Peyer's patch (tissue), 4 donors: ENCODE measurements at places on chromosomes 5 and 9.

GRCh38 chr9:19922476-19923118 is 133.8 kb upstream of the SLC24A2 start:
- no peaks in the 10 kb centered on the region for H3K4me1 ChIP-seq
- no peaks in the 10 kb centered on the region for H3K27me3 ChIP-seq
- no peak overlapping the region for H3K27ac ChIP-seq
- no peaks in the 10 kb centered on the region for H3K36me3 ChIP-seq
- DNase-seq, result no peak
- H3K4me3 ChIP-seq, result no peak overlapping the region

- DNase-seq, result no peak
- H3K36me3 ChIP-seq, result no peaks in the 10 kb centered on the region
- no peak overlapping the region for H3K4me3 ChIP-seq
- H3K27ac ChIP-seq, result no peak overlapping the region
These were observed 7.3 kb downstream of the C9orf50 start for GRCh38 chr9:129613520-129614175.

GRCh38 chr9:111812337-111812736 is 17.6 kb upstream of the SHOC1 start:
- H3K27me3 ChIP-seq, result no peaks in the 10 kb centered on the region
- H3K4me3 ChIP-seq, result no peak overlapping the region
- H3K27ac ChIP-seq, result no peak overlapping the region

DNA sequence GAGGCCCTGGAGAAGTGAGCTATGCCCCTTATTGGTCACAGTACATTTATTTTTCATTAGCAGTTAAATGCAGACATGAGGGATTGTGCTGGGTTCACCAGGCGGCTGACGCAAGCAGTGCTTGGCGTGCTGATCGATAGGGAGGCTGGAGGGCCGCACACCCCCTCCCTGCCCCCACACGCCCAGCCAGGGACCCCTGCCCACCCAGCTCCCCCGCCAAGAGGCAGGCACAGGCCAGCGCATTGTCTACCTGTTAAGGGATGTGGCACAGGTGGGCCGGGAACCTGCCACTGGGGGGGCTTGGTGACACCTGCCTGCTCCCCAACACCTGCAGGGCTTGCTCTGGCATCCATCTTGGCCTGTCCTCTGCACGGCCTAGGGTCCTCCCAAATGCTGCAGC is 39.2 kb downstream of the HK3 start:
- H3K36me3 ChIP-seq, result no peaks in the 10 kb centered on the region
- no peak overlapping the region for H3K27ac ChIP-seq
- DNase-seq, result no peak
- H3K27me3 ChIP-seq, result peaks cover 6% of the 10 kb centered on the region

DNA sequence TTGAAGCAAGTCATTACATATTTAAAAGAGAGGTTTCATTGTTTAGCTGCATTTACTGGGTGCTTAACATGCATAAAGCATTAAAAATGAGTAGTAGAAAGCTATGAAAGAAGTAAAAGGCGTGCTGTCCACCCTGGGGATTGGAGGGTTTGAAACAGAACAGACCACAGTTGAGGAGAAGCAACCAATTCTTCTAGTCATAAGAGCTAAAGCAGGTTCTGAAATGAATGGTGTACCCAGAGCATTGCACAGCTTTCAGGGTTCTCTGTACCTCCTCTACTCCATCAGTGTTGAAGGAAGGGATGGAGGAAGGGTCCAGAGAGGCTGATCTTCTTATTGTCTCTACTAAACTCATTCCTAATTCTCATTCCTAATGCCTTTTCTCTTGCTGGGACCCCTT is 68.9 kb downstream of the SH3RF2 start:
- no peaks in the 10 kb centered on the region for H3K36me3 ChIP-seq
- DNase-seq, result no peak
- H3K27ac ChIP-seq, result no peak overlapping the region
- H3K27me3 ChIP-seq, result no peaks in the 10 kb centered on the region
- no peak overlapping the region for H3K4me3 ChIP-seq
- no peaks in the 10 kb centered on the region for H3K4me1 ChIP-seq

DNA sequence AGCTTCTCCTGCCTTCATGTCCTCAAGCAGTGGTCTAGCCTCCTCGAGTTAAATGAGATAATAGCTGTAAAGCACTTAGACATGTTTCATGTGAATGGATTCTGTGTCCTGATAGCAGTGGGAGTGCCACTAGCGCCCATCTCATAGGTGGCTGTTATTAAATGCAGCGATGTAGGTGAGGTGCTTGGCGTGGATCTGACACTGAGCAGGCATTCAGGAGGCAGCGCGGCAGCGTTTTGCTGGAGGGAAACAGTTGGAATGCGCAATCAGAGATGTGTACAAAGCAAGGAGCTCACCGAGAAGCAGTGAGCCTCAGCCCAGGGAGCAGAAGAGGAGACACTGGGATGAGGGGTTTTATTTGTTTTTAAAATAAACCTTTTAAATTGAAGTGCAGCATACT is 106.6 kb downstream of the RGS3 start:
- no peaks in the 10 kb centered on the region for H3K36me3 ChIP-seq
- H3K4me3 ChIP-seq, result no peak overlapping the region
- H3K4me1 ChIP-seq, result no peaks in the 10 kb centered on the region
- no peak overlapping the region for H3K27ac ChIP-seq
- peak; percentile 39 for DNase-seq

GRCh38 chr9:100104314-100104713 is 5.3 kb downstream of the INVS start:
- H3K27me3 ChIP-seq, result no peaks in the 10 kb centered on the region
- H3K4me1 ChIP-seq, result peaks cover 7% of the 10 kb centered on the region
- no peak overlapping the region for H3K4me3 ChIP-seq
- no peak for DNase-seq
- H3K36me3 ChIP-seq, result peaks cover 41% of the 10 kb centered on the region

DNA sequence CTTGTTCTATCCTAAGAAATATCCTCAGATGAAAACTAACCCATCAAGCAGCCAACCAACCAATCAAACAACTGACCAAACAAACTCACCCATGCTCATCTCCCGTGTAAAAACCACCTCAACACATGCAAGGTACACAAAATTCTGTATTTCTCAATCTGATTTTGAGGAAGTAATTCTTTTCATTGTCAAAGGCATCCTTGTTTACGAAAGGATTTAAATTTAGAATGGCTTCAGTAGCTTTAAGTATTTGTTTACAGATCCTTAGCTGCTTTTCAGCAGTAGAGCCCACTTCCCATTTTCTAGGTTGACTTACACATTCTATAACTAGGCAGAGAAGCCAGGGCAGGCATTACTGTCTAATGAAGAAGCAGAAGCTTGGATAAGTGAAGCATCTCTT is 78.6 kb downstream of the NTRK2 start:
- H3K4me3 ChIP-seq, result no peak overlapping the region
- H3K27me3 ChIP-seq, result no peaks in the 10 kb centered on the region
- no peak for DNase-seq

GRCh38 chr9:91026266-91026665 is 224.6 kb downstream of the SYK start:
- no peaks in the 10 kb centered on the region for H3K27me3 ChIP-seq
- no peak for DNase-seq
- no peaks in the 10 kb centered on the region for H3K4me1 ChIP-seq
- no peaks in the 10 kb centered on the region for H3K36me3 ChIP-seq
- H3K4me3 ChIP-seq, result no peak overlapping the region

DNA sequence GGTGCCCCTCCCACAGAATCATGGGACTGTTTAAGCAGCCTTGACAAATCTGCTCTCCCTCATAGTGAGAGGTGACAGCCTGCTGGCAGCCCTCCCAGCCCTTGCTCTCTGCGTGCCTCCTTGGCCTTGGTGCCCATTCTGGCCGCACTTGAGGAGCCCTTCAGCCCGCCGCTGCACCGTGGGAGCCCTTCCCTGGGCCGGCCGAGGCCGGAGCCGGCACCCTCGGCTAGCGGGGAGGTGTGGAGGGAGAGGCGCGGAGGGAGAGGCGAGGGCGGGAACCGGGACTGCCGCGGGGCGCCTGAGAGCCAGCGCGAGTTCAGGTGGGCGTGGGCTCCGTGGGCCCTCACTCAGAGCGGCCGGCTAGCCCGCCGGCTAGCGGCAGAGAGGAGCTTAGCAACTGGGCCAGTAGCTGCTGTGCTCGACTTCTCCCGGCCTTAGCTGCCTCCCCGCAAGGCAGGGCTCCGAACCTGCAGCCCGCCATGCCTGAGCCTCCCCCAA is 125.9 kb upstream of the MYO10 start:
- no peak for DNase-seq
- H3K4me1 ChIP-seq, result no peaks in the 10 kb centered on the region
- no peaks in the 10 kb centered on the region for H3K27me3 ChIP-seq
- no peak overlapping the region for H3K27ac ChIP-seq

GRCh38 chr5:51034222-51034901 is 348.9 kb upstream of the ISL1 start:
- H3K27ac ChIP-seq, result no peak overlapping the region
- no peak for DNase-seq
- H3K4me1 ChIP-seq, result no peaks in the 10 kb centered on the region
- H3K36me3 ChIP-seq, result no peaks in the 10 kb centered on the region

DNA sequence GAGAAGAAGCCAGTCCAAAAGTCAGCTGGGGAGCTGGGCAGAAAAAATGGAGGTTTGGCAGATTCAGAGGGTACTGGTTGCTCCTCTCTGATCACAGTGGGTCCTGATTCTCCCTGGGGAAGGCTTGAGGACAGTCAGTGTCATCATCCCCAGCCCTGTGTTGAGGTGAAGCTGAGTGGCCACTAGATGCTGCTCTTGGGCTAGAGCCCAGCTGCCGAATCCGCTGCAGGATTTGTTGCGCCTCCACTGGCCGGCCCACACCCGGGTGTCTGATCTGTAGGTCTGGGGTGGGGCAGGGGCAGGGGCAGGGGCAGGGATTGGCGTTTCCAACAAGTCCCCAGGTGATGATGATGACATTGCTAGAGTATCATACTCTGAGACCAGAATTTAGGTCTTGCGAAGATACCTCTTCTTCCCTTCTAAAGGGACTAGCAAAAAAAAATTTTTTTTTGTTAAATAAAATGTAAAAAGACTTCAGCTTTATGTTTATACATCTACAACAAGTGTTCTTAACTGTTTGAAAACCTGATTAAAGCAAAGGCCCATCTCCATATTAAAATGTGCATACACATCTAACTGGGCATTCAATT is 106.8 kb downstream of the PDE6A start:
- no peaks in the 10 kb centered on the region for H3K36me3 ChIP-seq
- H3K4me3 ChIP-seq, result no peak overlapping the region
- no peak overlapping the region for H3K27ac ChIP-seq
- H3K27me3 ChIP-seq, result no peaks in the 10 kb centered on the region

DNA sequence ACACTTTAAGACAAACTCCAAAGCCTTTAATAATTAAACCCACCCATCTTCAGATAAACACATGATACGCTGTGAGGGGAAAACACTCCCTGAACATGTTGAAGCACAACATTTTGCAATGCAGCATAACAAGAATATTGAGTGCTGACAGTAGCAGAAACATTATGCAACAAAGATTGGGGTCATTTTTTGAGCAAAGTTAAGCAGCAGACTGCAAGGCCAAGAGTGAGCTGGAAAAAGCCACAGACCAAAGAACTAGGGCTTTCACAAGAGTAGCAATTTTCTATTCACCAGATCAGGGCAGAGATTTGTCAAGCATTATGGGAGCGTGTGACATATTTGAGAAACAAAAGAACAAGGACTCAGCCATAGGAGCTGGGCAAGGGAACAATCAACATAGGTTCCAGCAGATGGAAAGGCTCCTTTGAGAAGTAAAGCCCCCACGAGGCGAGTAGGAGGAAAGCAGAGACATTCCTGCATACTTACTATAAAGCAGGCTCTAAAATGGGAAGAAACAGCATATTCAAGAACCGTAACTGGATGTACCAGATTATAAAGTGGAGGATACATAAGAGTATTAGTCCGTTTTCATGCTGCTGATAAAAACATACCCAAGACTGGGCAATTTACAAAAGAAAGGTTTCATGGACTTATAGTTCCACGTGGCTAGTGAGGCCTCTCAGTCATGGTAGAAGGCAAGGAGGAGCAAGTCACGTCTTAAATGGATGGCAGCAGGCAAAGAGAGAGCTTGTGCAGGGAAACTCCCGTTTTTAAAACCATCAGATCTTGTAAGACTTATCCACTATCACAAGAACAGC is 4.8 kb upstream of the TTC23L start:
- H3K4me3 ChIP-seq, result no peak overlapping the region
- DNase-seq, result no peak
- no peaks in the 10 kb centered on the region for H3K36me3 ChIP-seq
- H3K27ac ChIP-seq, result no peak overlapping the region

DNA sequence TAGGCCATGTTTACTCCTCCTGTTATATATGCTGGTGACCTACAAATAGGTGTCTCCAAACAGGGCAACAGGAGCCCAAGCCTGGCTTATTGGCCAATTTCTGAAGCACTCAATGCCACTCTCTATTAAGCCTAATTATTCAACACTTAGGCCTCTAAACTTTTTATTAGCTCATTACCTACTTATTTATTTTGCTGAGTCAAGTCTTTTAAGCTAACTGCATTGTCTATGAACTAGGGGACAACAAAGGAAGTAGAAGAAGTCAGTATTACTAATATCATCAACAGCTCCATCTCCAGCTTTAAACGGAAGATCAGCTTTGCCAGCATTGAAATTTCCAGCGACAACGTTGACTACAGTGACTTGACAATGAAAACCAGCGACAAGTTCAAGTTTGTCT is 28.2 kb downstream of the GABRP start:
- H3K36me3 ChIP-seq, result no peaks in the 10 kb centered on the region
- H3K27ac ChIP-seq, result no peak overlapping the region
- H3K4me3 ChIP-seq, result no peak overlapping the region
- no peak for DNase-seq

- DNase-seq, result no peak
- H3K27me3 ChIP-seq, result no peaks in the 10 kb centered on the region
- H3K4me1 ChIP-seq, result peaks cover 5% of the 10 kb centered on the region
- H3K36me3 ChIP-seq, result no peaks in the 10 kb centered on the region
These were observed 3.9 kb downstream of the S1PR3 start for GRCh38 chr9:88995200-88995577.

DNA sequence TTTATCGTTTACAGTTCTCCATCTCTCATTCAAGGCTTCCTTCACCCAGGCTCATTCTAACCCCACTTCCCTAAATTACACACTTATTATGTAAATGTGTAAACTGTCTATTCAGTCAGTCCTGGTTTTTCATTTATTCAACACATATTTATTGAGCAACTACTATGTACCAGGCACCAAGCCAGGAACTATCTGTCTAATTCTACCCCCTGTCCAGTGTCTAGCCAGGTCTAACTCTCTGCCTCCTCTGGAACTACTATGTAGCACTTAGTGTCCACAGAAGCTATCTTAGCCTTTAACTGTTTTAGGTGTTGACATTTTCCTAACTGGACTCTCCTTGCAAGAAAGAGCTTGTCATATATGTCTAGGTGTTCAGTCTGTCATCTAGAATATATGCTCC is 56.5 kb downstream of the PDE4D start:
- H3K27ac ChIP-seq, result no peak overlapping the region
- no peaks in the 10 kb centered on the region for H3K4me1 ChIP-seq
- H3K36me3 ChIP-seq, result no peaks in the 10 kb centered on the region
- H3K4me3 ChIP-seq, result no peak overlapping the region
- no peaks in the 10 kb centered on the region for H3K27me3 ChIP-seq
- no peak for DNase-seq

DNA sequence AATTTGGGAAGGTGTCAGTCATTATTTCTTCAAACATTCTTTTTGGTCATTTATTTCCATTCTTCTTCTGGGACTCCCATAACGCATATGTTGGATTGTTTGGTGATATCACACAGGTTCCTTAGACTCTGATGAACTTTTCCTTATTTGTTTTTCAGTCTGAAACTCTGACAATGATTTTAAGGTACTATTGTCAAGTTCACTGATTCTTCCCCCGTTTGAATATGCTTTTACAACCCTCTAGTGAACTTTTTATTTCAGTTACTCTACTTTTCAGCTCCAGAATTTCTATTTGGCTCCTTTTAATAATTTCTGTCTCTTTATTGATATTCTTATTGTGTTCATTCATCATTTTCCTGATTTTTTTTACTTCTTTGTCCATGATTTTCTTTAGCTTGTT is 92.5 kb upstream of the RORB start:
- H3K4me1 ChIP-seq, result no peaks in the 10 kb centered on the region
- DNase-seq, result no peak
